ENCODE measurements at places on chromosomes 6 and 20.
A peak's percentile ranks its signal among the peaks of the same experiment; 100 is the strongest.

DNA sequence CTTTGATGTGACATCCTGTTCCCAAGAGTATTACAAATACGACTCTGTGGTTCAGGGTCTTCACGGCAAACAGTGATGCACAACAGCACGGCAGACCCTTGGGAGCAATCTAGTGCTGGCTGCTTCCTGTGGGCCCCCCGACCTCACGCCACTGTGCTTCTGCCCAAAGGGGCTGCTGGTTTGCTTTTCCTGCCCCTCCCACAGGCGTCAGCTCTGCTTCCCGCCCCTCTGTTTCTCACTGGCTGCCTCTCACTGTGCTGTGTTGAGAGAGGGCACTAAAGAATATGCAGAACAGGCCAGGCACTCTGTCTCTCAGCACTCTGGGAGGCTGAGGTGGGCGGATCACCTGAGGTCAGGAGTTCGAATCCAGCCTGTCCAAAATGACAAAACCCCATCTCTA is 554.5 kb upstream of the AGPAT4 start:
- no peak for DNase-seq

DNA sequence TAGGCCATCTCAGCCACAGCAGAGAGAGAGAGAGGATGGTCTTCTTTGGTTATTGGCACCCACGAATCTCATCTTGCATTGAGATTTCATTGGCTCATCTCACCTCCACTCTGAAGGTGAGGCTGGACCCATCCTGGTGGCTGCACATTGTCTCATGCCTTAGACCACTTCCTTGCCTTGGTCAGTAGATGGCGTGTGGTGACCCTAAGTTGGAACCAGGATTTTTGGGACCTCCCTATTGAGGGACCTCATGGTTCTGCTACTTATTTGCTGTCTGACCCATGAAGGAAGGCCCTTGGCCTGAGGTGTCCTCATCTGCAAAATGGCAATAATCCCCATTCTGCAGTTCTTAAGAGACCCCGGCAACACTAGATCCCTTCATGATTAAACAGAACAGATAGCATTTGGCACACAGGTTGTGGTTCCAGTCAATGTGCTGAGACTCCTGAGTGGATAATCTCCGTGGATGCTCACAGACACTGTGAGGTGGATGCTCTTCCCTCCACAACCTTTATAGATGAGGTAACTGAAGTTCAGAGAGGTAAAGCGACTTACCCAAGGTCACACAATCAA is 21.5 kb upstream of the AAR2 start:
- DNase-seq, result peak; percentile 71

- no peak for DNase-seq
Measured at GRCh38 chr6:11931296-11932035, 80.6 kb upstream of the HIVEP1 start.

- DNase-seq, result no peak
Measured at GRCh38 chr20:32918296-32918695, 59.6 kb downstream of the EFCAB8 start.

DNA sequence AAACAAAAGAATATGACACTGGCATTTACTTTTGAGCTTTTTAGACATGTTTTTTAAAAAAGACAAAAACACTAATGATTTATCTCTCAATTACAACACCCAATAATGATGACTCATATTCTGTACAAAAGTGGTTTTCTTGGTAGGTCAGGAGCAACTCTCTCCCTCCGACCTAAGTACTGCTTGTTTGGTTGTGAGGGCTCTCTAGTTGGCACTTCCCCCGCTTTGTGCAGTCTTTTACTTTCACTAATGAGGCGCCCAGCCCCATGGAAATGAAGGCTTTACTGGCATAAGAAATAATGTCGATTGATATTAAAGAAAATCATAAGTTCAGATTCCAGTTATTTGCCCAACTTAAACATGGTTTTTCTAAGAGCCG is 1.3 kb downstream of the KPNA5 start:
- peak; percentile 19 for DNase-seq

- DNase-seq, result no peak
Measured at GRCh38 chr6:49978332-49979226, 9.2 kb upstream of the DEFB113 start.

- peak; percentile 84 for DNase-seq
Measured at GRCh38 chr6:117829594-117830319, 77.3 kb upstream of the SLC35F1 start.

DNA sequence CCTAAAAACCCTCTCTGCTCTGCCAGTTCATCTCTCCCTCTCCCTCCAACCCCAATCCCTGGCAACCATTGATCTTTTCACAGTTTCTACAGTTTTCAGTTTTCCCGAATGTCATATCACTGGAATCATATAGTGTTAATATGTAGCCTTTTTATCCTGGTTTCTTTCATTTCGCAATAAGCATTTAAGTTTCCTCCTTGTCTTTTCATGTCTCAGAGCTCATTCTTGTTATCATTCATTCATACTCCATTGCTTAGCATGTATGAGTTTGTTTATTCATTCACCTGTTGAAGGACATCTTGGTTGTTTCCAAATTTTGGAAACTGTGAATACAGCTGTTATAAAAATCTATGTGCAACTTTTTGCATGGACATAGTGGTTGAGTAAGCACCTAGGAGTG is 5.5 kb upstream of the PCMTD2 start:
- no peak for DNase-seq

DNA sequence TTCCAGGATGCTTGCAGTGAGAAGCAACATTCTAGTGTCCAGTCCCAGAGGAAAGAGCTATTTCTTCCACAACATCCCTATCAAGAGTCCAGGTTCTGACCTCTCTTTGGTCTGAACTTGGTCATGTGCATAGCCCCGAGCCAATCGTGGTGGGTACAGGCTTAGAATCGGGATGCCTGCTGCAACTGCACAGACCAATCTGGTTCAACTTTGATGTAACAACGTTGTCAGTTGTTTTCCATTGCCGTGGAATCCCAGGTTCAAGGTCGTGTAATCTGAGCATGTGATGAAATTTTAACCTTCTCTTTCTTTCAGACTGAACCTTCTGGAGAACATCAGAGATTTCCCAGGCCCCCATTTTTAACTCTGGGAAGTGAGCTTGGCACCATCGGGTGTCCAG is 130.5 kb downstream of the ANKRD60 start:
- DNase-seq, result no peak

DNA sequence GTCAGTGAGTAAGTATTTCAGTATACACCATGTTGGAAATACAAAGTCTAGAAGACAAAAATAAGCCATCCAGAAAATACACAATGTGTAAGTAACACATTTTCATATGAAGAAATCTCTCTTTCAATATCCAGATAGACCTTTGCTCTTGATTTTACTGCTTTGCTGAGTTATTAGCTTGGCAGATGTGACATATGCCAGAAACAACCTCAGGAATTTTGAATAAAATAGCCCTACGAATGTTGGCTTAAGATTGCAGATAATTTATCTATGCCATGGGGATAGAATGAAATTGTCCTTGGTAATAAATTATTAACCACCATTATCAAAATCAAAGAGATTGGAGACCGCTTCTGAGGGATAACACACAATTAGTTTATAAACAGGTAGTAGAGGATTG is 1036.9 kb upstream of the EPHA7 start:
- no peak for DNase-seq

DNA sequence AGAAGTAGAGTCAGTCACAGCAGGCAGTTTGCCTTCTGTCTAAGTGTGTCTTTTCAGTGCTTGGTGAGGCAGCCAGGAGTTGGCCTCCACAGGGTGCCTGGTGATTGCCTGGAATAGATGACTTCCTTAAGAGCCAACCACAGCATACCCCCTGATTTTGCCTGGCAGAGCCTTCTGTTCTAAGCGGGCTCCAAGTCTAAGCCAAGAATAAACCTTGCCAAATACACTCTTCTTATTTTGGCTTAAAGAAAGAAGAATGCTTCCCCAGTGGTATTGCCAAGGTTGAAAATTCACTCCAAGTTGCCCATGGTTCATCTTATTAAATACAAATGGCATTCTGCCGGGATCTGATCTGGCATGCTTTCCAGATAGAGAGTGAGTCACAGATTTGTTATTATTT is 1424.8 kb upstream of the EYS start:
- DNase-seq, result peak; percentile 16

GRCh38 chr6:136365776-136366354 is 76.2 kb upstream of the BCLAF1 start:
- no peak for DNase-seq

- no peak for DNase-seq
Measured at GRCh38 chr6:126720304-126720703, 380.4 kb downstream of the CENPW start.

- DNase-seq, result no peak
Measured at GRCh38 chr6:116263353-116263752, 9.5 kb upstream of the TSPYL4 start.

GRCh38 chr6:3247255-3248146 is 11.2 kb upstream of the PSMG4 start:
- peak; percentile 50 for DNase-seq

GRCh38 chr6:159444056-159444760 is 248.8 kb downstream of the SOD2 start:
- no peak for DNase-seq

DNA sequence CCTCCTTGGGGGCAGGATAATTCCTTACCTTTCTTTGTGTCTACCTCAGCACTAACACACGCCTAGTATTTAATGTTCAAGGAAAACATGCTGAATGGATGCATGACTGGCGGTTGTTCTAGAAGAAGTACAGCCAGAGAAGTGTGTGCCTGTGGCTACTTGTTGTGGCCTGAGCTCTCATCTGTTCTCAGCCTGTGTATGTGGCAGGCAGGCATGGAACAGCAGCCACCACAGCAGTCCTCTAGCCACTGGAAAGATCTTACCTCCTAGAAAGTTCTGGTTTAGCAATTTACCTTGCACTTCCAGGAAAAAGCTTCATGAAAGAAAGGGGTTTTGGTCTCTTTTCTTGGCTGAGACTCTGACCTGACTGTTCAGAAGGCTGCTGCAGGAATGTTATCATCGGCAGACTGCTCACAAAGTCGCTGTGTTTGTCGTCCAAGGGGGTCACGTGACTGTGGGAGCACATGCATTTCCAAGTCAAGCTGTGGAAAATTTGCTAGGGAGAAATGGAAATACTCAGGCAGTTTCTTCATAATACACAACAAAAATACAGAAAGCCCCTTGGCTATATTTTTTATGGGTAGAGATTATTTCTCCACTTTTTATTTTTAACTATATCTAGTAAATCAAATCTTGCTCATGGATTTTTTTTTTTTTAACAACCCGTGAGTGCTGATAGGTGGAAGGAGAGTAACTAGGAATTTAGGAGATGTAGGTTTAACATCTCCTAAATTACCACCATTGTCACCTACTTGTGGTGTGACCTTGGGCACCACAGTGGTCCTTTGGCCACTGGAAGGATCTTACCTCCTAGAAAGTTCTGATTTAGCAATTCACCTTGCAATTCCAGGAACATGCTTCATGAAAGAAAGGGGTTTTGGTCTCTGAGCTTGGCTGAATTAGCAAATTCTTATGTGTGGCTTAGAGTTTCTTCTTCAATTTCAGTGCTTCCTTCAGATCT is 110.8 kb upstream of the GPR6 start:
- no peak for DNase-seq

GRCh38 chr20:58149437-58150091 is 78.9 kb downstream of the ANKRD60 start:
- no peak for DNase-seq

- no peak for DNase-seq
Measured at GRCh38 chr6:130063806-130064205, 45.4 kb downstream of the L3MBTL3 start.

- DNase-seq, result peak; percentile 66
Measured at GRCh38 chr6:12060780-12061609, 48.9 kb downstream of the HIVEP1 start.

DNA sequence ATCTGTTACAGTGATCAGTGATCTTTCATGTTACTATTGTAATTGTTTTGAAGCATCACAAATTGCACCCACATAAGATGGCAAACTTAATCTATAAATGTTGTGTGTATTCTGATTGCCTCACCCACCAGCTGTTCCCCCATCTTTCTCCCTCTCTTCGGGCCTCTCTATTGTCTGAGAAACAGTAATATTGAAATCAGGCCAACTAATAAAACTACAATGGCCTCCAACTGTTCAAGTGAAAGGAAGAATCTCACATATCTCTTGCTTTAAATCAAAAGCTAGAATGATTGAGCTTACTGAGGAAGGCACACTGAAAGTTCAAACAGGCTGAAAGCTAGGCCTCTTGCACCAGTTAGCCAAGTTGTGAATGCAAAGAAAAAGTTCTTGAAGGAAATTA is 141.2 kb downstream of the CDK19 start:
- DNase-seq, result no peak

DNA sequence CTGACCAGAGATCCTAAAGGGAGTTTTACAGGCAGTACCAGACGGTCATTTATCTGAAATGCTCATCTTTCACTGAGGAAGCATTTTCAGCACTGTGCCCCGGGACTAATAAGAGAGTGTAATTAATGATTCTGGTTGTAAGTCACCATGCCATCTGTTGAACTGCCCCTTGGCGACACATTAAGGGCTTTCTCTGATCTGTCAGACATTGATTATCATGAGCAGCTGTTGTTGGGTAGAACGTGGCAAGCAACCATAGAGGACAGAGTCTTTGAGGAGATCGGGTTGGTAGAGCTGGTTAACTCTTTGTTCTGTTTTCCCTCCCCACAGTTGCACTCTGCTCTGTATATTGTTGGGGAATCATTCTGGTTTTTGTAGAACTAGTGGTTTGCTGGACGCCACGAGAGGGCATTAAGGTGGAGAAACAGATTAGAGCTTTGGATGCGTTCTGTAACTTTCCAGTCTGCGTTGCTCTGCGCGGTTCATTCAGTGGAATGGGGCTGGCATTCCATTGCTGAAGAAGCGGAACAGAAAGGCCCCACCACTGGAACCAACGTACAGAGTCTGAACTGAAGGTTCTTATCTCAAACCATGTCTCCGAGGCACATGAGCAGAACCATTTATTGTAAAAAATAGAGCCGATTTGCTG is 34.3 kb downstream of the RPRD1B start:
- no peak for DNase-seq

DNA sequence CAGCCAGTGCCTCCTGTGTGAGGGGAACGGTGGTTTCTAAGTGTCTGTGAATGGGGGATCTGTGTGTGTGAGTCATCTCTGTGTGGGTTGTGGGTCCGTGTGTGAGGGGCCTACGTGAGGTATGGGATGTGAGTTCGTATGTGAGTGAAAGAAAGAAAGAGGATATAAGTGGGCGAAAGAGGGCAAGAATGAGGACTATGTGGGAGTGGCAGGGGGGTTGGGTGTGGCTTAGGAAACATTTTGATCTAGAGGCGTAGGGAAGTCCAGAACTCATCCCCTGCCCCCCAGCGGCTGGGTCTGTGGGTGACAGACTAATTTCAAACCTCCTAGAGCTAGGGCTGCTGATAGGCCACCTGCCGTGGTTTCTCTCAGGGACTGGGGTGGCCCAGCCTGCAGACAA is 35.5 kb downstream of the DHX35 start:
- no peak for DNase-seq

- no peak for DNase-seq
Measured at GRCh38 chr6:34276881-34277762, 28.3 kb upstream of the SMIM29 start.

GRCh38 chr6:90472716-90473115 is 114.2 kb downstream of the MAP3K7 start:
- no peak for DNase-seq

GRCh38 chr6:48985025-48985424 is 478.0 kb downstream of the MMUT start:
- no peak for DNase-seq

DNA sequence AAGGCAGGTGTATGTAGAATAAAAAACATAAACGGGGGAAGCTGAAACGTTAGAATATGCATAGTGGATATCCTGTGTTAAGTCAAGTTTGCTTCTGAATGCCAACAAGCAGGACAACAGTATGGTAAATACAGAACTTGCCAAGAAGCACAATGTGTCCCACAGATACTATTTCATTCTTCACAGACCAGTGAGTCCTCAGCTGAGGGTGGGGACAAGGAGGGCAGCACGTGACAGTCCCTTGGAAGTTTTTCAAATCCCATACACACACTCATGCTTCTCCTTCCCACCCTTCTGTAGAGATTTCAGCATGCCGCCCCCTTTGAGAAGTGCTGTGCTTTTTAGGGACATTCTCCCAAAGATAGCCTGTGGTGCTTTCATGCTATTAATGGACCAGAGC is 268.5 kb upstream of the ECI2 start:
- no peak for DNase-seq
